ENCODE measurements at places on chromosomes 6 and 20. TPM values are rescaled to one million over a fixed set of nuclear protein-coding genes. Genes with fewer than 3 reads are reported as not detected.

LKAAEAR1 gene
- 0.47 TPM for total RNA-seq

COL19A1 gene
- total RNA-seq: 0.47 TPM

BMP7 gene
- total RNA-seq: not detected

DNA sequence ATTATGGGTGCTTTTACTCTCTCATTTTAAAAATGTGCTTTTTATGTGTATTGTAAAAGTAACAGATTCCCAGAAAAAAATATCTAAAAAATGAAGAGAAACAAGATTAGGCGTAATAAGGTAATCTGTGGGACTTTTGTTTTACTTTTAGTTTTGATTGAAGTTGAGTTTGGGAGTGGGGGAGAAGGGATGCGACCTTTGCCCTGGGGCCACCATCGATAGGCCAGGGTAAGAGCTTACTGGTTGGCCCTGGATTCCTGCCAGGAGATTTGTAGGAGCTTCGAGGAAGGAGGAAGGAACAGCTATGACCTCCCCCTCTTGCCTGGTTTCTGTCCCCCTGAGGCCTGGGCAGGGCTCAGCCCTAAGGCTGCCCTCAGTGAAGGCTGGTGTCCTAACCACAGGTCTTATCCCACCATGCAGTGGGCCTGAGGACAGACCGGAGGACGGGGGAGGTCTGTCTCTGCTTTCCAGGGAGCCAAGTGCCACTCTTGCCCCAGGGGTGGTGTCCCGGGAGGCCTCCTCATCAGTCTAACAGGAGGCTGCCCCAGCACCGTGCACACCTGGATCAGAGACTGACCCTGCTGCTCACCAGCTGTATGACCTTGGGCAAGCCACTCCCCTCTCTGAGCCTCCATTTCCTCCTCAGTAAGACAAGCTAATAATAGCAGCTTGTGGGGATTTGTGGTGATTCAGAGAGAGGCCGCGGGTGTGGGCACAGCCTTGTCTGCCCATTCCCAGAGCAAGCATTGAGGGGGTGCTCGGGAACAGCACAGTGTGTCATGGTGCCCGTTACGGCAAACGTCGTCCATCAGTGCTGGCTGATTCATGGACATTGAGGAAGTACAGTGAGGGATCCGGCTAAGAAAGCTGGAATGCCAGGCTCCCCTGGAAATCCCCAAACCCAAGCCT is 21.2 kb downstream of the TGM2 start:
- DNase-seq: no peak

- peak; percentile 66 for DNase-seq
Observed at GRCh38 chr20:3092611-3093379, 8.3 kb upstream of the AVP start.

- no peak for DNase-seq
Observed at GRCh38 chr20:32635764-32636163, 38.0 kb downstream of the C20orf203 start.

- no peak for DNase-seq
Observed at GRCh38 chr6:56803594-56803993, 151.3 kb upstream of the BEND6 start.

DNA sequence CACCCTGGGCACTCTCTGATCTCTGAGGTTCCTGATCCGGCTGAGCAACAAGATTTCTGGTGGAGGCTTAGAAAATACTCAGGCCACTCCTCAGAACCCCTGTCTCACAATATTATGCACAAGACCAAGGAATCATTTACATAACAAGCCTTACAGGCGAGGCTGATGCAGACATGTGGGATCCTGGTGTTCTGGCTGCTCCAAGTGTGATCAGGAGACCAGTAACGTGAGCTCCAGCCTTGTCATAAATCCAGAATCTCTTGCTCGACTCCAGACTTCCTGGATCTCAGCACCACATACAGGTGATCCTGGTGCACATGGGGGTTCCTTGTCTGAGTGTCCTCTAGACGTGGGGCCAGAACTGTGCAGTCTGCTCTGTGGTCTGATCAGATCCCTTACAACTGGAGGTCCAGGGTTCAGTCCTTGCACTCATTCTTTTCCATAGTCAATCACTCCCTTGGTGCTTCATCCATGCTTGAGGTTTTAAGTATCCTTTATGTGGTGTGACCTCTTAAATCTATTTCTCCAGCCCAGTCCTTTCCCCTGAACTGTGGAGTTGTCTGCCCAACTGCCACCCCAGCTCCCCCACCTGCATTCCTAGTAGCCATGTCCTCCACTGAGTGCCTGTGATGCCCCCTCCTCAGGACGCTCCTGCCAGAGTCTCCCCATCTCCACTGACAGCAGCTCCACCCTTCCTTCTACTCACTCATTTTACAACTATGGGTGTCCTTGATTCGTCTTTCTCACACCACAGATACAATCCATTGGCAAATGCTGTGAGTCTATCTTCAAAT is 5.1 kb downstream of the HLA-C start:
- DNase-seq: no peak

DNA sequence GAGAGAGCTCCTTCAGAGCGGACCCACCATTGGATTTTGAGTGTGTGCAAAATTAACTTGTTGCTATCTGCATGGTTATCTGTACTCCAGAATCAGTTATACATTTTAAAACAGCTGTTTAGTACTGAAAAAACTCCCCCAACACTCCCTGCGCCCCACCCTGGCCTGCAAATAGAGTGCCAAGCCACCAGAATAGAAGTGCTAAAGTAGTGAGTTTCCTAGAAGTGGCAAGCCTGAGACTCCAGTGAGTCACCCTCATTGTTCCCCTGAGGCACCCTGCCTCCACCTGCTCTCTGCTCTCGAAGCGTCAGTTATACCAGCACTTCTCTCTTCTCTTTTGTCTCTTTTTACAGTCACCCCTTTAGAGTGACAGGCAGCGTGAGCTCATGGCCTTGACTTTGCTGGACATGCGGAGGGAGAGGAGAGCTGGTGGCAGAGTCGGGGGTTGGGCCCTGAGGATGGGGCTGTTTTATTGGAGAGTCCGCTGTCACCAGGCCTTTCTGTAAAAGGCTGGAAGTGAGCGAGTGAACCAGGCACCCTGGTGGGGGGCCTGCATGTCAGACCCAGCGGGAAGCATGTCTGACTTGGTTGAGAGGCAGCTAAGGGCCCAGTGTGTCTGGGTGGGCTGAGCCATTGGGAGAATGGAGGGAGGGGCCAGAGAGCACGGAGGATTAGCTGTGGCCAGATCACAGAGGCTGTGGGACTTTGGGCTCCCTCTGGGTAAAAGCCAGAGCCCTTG is 10.4 kb downstream of the IGF2R start:
- DNase-seq: peak; percentile 80

DNA sequence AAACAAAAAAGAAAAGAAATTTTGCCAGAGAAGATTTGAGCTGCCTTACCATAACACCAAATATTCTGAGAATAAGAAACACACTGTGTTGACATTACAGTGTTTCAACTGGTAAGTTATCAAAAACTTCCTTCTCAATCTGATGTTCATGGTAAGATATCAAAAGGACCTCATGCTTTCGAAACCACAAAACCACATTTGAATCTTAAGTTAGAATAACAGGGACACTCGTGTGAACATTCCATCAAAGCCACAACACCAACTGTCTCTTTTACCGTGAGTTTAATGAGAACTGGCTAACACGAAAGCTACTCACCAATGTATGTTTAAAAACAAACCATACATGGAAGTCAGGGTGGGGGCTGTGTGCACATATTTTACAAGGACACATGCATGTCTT is 73.0 kb upstream of the OPRM1 start:
- DNase-seq: no peak

DNA sequence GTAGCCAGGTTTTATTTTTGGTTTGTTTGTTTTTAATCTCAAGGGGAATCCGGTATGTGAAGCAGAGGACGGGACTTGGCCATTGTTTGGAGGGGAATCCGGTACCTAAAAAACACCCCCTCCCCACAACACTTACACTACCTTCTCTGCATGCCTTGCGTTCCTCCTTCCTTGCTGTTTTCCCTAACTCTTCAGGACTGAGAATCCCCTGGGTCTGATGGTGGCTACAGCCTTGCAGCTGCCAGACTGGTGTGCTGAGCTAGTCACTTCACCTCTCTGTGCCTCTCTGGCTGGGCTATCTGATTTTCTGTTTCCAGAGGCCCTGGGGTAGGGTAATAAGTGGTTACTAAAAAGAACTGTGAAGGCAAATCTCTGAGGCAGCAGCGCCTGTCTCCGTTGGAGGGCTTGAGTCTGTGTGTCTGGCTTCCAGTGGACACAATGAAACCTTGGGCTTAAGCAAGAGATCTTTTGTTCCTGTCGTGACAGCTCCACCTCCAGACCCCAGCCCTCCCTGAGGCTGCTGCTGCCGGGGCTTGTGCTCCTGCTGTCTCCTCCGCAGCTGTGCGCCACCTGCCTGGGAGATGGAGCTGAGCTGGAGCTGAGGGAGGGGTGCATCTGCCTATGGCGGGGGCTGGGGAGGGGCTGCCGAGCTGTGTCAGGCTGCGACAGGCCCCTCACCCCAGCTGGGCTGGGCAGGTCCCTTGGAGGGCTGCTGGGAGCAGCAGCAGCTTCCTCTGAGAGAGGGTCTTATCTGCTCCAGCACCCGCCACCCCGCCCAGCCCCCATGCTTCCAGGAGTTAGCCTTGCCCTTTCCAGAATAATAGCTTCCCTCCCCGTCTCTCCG is 65.8 kb upstream of the CCDC167 start:
- no peak for DNase-seq

DNA sequence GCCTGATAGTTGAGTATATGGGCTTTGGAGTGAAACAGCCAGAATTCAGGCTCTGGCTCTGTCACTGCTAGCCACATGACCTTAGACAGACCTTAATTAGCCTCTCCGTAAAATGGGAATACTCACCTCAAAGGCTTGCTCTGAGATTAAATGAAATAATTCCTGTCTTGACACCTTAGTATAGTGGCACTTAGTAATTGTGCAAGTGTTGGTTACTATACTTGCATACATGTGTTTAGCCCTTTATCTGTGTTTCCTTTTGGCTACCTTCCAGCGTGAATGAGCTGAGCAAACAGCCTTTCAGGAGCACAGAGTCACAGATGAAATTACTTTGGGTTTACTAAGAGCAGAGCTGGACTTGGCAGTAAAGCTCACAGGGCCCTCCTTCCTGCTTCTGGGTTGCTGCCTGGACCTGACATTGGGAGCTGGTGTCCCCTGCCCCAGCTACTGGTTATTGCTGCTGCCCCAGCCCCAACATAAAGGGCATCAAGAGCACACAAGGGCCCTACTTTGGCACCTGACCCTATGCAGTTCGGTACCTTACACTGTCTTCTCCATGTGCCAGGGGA is 32.8 kb downstream of the CD164 start:
- DNase-seq: no peak

Measured in activated naive CD8-positive, alpha-beta T cell treated with anti-CD3 and anti-CD28 coated beads for 36 hours (primary cell).